Fibroblast of upper back skin (primary cell): ENCODE measurements at places on chromosomes 12 and 14.
A peak's percentile ranks its signal among the peaks of the same experiment; 100 is the strongest.

DNA sequence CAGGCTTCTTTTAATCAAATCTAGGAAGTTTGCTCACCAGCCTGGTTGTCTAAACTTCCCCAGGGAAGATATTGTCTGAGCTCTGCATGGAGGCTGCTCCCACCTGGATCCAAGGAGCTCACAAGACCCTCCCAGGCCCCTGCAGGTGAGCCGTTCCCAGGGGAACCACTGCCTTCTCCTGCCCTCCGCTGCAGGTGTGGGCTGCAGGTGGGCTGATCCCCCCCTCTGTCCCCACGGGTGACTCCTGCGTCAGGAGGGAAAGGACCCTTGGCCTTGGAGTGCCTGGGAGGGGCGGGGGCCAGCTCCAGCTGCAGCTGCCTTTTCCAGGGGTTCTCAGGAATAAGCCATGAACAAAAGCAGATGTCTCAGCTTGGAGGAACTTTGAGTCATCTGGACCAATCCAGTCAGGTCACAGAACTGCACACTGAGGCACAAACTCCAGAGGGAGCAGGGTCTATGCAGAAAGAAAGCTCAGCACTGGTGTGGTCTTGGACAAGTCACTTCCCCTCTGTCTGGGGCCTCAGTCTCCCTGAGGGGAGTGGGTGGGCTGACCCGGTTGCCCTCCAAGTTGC is 246.6 kb upstream of the RTL1 start:
- no peak for DNase-seq

- DNase-seq, result no peak
These were observed 6.7 kb upstream of the FAM222A start for GRCh38 chr12:109706747-109707469.

- no peak for DNase-seq
These were observed 16.4 kb upstream of the CACNA2D4 start for GRCh38 chr12:1934831-1935230.

DNA sequence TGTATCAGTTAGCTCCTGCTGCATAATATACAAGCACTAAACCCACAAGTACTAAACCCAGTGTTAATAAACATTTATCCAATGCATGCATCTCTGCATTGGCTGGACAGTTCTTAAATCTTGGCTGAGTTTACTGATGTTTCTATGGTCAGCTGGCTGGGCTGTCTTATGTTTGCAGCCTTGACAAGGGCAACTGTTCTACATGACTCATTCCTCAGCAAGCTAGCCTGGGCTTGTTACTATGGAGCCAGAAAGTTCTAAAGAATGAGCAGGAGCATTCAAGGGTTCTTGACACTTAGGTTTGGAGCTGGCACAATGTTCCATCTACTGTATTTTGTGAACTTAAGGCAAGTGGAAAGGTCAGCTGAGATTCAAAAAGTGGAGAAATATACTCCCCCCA is 199.1 kb downstream of the GLT1D1 start:
- DNase-seq, result no peak

- peak; percentile 18 for DNase-seq
These were observed 1.6 kb downstream of the MLEC start for GRCh38 chr12:120688527-120689071.

DNA sequence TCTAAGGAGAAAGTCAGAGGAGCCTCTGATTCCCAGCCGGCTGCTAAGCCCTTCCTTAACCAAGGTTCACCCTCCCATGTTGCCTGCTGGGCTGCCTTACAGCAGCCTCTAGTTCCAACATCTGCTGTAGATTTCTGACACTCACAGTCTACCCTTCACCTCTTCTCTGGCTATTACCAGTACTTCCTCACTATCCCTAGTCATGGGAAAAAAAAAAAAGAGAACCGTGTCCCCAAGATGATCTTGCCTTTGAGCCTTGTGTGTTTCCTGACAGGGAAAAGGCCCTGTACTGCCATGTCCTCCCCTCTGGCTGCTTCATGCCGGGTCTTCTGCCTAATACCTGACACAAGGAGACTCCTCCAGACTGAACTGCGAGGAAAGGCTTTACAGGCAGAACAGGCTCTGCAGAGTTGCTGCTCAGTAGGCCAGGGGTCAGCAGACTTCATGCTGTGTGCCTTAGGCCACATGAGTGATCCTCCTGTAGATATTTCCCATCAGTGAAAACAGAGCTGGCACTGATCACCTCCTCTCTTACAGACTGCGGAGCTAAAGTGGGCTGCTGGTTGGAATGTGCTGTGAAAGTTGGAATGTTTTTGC is 46.8 kb downstream of the PRKCH start:
- DNase-seq, result no peak

GRCh38 chr12:64946132-64946829 is 121.8 kb downstream of the TBC1D30 start:
- DNase-seq, result peak; percentile 5

GRCh38 chr12:9319842-9320173 is 111.6 kb upstream of the PZP start:
- no peak for DNase-seq

DNA sequence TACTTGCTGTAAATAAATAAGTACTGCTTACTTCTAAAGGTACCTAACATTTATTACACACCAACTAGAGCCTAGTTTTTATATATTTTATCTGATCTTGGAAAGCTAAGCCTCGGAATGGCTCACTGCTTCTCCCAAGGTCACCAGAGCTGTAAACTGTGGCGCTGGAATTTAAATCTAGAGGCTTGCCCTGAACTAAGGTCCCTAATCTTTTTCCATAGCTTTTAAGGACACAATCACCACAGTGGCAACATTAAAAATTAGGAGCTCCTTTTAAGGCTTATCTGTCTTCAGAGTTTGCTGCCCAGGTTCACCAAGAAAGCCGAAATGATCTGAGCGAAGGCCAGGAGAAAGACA is 670 bp downstream of the CCNB1IP1 start:
- DNase-seq, result no peak

DNA sequence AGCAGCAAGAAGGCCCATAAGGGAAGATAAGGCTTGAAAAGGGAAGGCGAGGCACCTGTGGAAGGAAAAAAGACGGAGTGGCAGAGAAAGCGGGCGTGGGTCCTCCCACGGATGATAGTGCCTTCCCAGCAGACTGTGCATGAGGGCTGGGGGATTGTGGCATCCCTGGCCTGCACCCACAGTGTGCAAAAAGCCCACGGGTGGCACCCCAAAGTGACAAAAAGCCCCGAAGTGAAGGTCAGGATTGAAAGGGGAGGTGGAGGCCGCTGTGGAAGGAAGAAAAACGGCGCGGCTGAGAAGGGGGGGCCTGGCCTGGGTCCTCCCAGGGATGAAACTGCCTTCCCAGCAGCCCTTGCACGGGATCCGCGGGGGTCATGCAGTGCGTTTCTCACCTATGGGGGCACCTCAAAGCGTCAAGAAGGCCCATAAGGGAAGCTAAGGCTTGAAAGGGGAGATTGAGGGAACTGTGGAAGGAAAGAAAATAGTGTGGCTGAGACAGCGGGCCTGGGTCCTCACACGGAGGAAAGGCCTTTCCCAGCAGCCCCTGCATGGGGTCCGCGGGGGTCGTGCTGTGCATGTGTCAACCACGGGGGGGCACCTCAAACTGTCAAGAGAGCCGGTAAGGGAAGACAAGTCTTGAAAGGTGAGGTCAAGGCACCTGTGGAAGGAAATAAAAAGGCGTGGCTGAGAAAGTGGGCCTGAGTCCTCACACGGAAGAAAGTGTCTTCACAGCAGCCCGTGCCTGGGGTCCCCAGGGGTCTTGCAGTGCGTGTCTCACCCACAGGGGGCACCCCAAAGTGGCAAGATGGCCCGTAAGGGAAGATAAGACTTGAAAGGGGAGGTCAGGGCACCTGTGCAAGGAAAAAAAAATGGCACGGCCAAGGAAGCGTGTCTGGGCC is 274.1 kb downstream of the ALG10 start:
- DNase-seq, result no peak

GRCh38 chr14:63793376-63793775 is 59.4 kb upstream of the SYNE2 start:
- no peak for DNase-seq

- no peak for DNase-seq
These were observed 110.1 kb downstream of the EML5 start for GRCh38 chr14:88682495-88683114.

- no peak for DNase-seq
These were observed 68.1 kb upstream of the KRR1 start for GRCh38 chr12:75579552-75579951.

- no peak for DNase-seq
These were observed 15.7 kb downstream of the UBE3B start for GRCh38 chr12:109493090-109493489.

GRCh38 chr14:51597261-51598001 is 54.3 kb upstream of the FRMD6 start:
- DNase-seq, result peak; percentile 98

- DNase-seq, result peak; percentile 3
These were observed 1.2 kb upstream of the CLEC2B start for GRCh38 chr12:9870286-9870866.

DNA sequence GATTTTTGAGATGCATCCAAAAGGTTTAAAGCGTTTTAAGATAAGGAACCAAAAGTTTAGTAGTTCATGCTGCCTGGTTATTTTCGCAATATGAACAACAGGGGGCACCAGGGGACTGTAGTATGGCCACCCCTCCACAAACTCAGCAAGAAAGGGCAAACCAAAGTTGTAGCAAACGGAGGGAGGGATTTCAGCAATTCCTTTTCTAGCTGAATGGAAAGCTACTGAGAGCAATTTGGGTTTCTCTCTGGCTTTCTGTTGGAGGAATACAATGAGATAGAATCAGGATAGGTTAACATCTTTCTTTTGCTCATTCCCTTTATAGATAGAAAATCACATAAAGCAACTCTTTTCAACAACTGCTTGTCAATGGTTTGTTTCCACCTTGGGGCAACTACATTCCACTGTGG is 62.5 kb downstream of the DRAM1 start:
- DNase-seq, result peak; percentile 80

- no peak for DNase-seq
These were observed 7.8 kb downstream of the IRAK3 start for GRCh38 chr12:66196806-66197205.

- DNase-seq, result no peak
These were observed 124.7 kb downstream of the MSRB3 start for GRCh38 chr12:65403188-65403587.

GRCh38 chr14:74856366-74856765 is 19.6 kb downstream of the PROX2 start:
- DNase-seq, result no peak

DNA sequence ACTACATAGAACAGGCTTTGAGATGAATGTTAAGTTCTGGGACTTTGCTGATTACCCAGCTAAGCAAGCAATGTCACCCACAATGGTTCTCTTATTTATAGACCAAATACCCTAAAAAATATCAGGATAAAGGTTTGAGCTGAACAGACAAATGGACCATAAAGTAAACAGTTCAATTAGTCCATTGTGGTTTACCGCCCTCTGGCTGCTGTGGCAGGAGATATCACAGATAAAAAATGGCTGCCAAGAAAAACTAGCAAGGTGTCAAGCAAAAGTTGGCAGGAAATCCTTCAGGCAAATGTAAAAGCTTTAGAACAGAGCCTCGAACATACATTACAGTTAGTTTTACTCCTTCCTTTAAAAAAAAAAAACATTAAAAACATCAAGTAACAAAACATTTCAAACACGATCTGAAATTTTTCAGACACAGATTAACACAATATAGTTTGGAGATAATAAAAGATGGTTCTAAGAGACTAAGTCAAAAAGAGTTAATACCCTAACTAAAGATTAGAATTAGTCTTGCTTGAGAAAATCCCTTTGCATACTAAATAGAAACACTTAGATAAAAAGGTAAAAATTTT is 41.3 kb downstream of the MED13L start:
- DNase-seq, result peak; percentile 45

- peak; percentile 77 for DNase-seq
These were observed 3.6 kb upstream of the TNFRSF1A start for GRCh38 chr12:6345319-6346091.

- DNase-seq, result no peak
These were observed 117.2 kb downstream of the TTC7B start for GRCh38 chr14:90699016-90699415.

- DNase-seq, result peak; percentile 51
These were observed 100.1 kb upstream of the PDE3A start for GRCh38 chr12:20268121-20268732.

DNA sequence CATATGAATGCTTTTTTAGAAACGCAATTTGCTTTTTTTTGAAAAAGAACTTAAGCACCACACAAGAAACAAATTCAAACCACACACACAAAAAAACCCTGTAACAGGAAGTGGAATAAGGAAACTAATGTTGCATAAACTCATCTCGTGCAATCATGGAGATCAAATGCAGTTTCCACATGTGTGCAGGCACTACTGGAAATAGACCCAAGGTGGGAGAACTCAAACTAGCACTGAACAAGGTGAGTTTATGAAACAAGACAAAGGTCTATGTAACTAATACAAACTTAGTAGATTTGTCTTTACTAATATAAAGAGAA is 17.5 kb downstream of the NIN start:
- DNase-seq, result no peak

DNA sequence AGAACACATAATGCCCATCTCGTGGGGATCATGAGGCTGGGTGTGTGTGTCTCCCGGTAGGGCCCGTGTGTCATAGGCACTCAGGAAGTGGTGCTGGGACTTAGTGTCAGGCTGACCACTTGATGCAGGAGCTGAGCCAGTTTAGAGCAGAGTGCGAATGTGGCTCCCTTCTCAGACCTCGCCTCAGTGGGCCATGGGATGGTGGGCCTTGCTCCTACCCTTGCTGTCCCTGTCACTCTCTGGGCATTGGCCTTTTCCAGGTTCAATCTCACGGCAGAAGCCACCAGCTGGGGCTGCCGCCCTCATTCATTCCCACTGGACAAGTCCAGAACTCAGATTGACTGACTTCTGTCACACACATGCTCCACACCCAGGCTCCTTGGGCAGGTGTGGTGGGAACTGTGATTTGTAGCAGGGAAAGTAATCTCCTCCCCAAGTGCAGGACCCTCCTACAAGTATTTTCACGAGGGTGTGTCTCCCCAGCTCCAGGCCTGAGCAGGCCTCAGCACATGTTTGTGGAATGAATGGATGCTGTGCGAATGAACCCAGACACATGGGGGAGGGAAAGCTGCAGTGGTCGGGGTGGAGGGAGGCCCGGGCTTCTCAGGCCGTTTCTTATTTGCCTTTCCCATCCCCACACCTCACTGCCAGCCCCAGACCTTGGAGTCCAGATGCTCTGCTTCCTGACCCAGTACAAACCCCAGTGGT is 54.9 kb downstream of the BEGAIN start:
- peak; percentile 64 for DNase-seq

- DNase-seq, result no peak
These were observed 321.3 kb downstream of the PDZRN4 start for GRCh38 chr12:41509271-41510055.

DNA sequence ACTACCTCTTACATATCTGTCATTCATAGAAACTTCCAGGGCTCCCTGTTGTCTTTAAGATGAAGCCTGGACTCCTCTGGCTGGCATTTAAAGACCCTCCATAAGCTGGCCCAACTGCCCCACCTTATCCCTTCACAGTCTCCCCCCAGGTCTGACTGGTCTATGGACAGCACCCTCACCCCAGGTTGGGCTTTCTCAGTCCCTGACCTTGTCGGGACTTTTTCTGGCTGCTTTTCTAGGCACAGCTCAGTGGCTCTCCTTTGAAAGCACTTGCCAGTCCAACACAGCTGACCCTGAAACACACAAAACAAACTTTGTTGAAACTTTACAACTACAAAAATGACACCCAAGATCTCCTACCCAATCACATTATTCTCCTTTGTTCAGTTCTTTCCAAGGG is 13.9 kb upstream of the MYH7 start:
- DNase-seq, result no peak
